ENCODE measurements at places on chromosomes 7 and 10.

- DNase-seq: no peak
Observed at GRCh38 chr10:13184730-13185514, 23.6 kb downstream of the MCM10 start.

DNA sequence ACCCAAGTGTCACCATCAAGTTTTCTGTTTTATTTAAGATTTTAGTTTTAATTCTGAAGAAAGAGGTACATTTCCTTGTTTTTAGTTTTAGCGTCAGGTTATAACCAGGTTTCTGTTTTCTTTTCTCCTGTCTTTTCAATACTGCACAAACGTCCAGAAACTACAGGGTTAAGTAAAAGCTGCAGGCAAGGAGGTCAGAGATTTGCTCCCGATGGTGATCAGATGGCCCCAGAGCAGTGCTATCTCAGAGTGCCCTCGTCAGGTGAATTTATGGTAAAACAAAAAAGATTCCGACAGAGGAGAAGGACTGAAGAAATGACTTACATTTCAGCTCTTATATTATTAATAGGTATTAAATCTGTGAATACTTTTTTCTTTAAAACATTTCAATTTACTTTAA lies 128.2 kb downstream of the STRA8 start:
- no peak for DNase-seq

GRCh38 chr7:135368416-135369186 lies 135.0 kb downstream of the STRA8 start:
- DNase-seq: no peak

DNA sequence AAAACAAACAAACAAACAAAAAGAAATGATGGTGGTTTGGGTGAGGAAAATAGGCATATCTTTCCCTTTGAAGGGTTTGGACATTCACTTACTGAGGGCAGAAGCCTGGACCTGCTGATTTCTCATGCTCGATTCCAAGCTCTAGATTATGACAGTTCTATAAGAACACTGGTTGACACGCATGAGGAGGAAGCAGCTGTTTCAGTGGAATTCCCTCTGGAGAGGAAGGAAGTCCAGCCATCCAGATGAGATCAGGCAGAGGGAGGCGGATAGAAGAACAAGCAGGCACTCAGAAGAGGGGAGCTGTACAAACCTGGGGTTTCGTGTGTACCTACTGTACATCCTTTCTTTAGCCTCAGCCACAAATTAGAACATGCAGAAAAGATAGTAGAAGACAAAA lies 691.9 kb downstream of the INHBA start:
- no peak for DNase-seq

DNA sequence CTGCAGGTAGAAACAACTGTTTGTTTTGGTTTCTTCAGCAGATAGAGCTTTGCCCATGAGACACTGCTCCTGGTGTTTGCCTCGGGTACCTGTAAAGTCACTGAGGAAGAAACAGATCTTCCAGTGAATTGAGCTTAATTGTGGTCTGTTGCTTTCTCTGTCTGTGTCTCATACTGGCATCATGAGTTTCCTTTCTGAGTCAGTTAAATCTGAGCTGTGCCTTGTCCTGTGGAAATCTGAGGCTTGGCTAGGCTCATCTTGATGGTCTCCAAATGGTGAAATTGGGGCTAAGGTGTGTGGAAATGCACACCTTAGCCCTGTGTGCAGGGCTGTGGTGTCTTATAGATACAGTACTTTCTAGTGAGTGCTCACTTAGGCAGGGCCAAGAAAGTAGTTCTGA lies 67.4 kb downstream of the GBF1 start:
- DNase-seq: no peak
